Dorsolateral prefrontal cortex (tissue), 122 donors: ENCODE measurements at places on chromosomes 12 and 14. TPM values are rescaled to one million over a fixed set of nuclear protein-coding genes. Genes with fewer than 3 reads are reported as not detected.

SAMD15 gene
- 3.6 TPM for total RNA-seq

P2RX2 gene
- not detected for total RNA-seq

TSHR gene
- total RNA-seq: not detected

NOS1 gene
- total RNA-seq: 7.5 TPM

ZDHHC22 gene
- 70.7 TPM for total RNA-seq

SLCO1B3 gene
- not detected for total RNA-seq

SSPN gene
- total RNA-seq: 47.8 TPM
